Ascending aorta (tissue), 2 donors: ENCODE measurements at places on chromosomes 5 and 9.

DNA sequence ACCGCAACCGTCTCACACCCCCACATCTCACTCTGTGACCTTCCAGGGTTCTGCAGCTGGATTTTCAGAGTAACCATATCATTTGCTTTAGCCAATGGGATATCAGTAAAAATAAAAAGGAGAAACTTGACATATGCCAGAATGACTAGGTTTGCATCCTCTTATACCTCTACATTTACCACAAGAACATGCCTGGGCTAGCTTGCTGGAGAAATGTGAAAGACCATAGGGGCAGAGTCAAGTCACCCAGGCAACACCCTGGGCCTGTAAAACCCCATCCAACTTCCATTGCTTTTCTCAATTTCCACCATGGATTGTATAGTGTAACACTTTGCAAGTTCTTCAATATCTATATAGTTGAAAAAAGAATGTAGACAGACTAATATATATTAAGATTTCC, 731.1 kb downstream of the PTPRD start:
- DNase-seq, result no peak

DNA sequence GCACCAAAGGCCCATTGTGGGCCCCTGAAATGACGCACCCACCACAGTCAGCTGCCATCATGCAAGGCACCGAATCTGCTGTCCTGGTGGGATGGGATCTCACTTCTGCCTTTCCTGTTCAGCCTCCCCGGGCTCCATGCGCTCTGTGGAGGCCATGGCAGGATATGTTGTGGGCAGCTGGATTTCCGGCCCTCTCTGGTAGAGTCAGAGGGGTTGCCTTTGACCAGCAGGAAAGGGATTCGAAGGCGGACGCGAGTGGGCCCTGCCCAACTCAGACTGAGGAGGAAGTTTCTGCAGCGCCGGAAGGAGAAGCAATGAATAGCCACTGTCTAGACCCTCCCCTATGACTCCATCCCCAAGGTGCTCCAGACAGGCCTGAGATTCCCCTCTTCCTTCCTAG, 35.5 kb downstream of the GADD45G start:
- DNase-seq, result no peak

DNA sequence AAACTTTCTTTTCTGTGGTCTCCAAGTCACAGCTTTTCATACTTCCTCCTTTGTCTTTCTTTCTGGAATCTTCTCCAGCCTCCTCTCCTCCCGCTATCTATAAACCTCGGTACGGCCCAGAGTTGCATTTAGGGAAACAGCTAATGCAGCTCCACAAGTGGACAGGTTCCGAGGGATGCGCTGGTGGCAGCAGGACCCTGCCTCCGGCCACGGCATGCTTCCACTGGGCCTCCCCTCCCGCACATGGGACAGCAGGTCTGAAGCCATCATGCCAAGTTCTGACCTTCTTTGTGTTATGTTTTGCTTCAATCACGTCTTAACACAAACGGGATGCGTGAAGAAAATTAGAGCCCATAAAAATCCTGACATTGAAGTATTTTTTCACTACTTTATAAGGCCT, 136.9 kb downstream of the IRX2 start:
- no peak for DNase-seq

- DNase-seq, result no peak
Measured at GRCh38 chr5:168030912-168031311, 260.5 kb upstream of the WWC1 start.

DNA sequence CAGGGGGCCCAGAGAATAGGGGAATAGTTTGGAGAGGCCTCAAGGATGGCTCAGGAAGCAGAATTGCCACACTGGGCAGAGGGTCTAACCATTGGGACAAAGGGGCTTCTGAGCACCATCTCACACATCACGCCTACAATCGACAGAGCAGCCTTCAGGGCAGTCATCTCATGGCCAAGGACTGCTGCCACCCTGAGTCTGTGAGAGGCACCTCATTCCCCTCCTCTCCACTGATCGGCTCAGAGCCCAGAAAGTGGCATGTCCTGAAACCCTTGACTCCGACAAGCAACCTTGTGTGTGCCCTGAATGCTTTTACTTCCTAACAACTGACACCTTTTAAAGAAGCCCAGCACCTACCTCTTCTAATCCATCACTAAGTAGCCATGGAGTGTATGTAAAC, 128.9 kb upstream of the PTPN3 start:
- no peak for DNase-seq

GRCh38 chr5:15338546-15338945, 161.4 kb upstream of the FBXL7 start:
- DNase-seq, result no peak

- no peak for DNase-seq
Measured at GRCh38 chr5:11050596-11051304, 289.7 kb upstream of the DAP start.

DNA sequence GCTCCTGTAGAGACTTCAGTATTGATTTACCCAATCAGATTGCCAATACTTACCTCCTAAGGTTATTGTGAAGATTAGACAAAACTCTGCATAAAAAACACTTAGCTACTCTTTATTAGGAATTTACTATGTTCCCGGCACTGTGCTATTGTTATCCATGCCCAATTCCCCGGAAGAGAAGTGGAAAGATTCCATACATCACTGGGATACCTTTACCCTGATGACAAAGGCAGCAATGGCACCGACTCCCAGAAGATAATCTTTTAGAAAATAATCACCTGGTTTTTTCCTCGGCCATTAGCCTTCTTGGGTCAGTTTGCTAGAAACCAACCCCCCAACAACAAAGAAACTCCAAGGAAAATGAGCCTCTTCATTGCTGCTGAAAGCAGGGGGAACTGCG, 226.0 kb downstream of the SNX18 start:
- no peak for DNase-seq

DNA sequence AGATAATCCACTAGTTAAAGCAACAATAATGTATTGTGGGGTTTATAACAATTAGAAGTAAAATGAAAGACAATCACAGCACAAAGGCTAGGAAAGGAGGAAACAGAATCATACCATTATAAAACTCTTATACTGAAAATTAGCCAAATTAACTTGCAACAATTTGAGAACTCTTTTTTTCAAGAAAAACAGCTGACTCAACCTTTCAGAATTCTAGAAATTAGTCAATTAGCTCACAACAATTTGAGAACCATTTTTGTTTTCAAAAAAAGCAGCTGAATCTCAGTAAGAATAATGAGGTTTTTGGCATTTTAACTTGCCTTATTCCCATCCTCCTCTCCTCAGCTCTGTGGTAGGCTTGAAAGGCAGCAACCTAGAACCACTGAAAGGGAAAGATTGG, 269.9 kb downstream of the NPR3 start:
- no peak for DNase-seq

GRCh38 chr5:150143350-150144245, 12.0 kb downstream of the PDGFRB start:
- DNase-seq, result peak; percentile 71

DNA sequence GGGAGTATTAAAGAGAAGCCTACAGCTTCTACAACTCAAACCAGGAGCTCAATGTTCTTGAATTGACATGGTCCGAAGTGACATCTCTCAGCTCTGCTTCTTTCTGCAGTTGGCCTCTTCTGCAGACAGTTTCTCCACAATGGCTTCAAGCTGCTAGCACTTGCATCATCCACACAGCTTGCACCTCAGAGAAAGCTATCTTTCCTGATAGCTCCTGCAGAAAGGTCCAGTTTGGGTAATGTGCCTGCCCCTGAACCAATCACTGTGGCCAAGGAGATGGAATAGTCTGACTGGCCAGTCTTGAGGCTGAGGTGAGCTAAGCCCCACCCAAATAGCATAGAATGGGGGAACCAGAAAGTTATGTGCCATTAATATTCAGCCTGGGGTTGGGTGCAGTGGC, 95.8 kb upstream of the ABCA1 start:
- DNase-seq, result no peak

- peak; percentile 81 for DNase-seq
Measured at GRCh38 chr9:130444565-130445221, at the start of gene ASS1. TSS of gene ASS1 (plus strand) at chr9:130444961. CDS start at chr9:130452229, 7,268 bp downstream.

DNA sequence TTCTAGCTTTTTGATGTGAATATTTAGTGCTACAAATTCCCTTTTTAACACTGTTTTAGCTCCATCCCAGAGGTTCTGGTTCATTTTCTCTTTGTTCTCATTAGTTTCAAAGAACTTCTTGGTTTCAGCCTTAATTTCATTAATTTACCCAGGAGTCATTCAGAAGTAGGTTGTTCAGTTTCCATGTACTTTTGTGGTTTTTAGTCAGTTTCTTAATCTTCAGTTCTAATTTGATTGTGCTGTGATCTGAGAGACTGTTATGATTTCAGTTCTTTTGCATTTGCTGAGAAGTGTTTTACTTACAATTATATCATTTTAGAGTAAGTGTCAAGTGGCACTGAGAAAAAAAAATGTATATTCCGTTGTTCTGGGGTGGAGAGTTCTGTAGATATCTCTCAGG, 240.1 kb upstream of the RASA1 start:
- DNase-seq, result no peak

DNA sequence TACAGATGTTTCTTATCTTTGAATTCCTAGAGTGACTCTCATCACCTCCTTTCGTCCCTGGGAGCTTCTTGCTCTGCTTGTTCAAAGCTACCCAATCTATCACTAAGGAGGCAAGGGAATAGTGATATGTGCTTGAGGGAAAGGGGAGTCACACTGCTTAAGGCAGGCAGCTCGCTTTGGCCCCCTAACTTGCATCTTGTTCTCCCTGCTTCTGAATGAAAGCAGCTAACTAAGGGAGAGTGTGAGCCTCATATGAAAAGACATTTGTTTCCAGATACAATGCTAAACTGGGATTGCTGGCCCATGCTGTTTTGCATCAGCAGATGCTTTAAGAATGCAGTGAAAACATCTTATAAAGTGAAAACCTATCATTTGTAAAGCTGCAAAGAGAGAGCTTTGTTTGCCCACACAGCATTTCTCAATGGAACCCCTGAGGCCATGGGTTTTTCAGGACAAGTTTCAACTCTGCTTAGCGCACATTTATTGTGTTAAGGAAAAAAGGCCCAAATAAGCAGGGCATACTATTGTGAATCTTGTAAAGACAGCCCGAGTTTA, 367.9 kb upstream of the ADAMTSL1 start:
- no peak for DNase-seq

- DNase-seq, result no peak
Measured at GRCh38 chr5:161410640-161411039, 135.9 kb downstream of the GABRB2 start.

- DNase-seq, result no peak
Measured at GRCh38 chr9:94664801-94665200, 25.5 kb upstream of the FBP1 start.

DNA sequence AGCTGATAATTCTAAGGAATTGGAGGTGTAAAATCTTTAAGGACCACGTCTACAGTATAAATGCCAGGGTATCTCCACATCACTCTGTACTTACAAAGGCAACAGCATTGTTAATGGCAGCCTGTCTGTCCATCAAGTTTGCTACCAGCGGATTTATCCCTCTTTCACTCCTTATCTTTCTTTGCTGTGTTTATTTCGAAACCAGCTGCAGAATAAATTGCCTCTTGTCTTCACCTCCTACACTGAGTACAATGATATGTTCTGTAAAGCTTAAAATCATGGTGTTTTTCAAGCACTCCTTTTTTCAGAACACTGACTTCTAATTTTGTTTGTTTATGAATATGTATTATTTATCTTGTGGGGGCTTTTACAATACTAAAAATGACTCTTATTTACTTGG, 1088.1 kb downstream of the NR2F1-AS1 start:
- no peak for DNase-seq

GRCh38 chr5:67090593-67090992, 106.0 kb downstream of the CD180 start:
- DNase-seq, result no peak

- no peak for DNase-seq
Measured at GRCh38 chr5:112250551-112250950, 168.5 kb downstream of the EPB41L4A start.

GRCh38 chr5:16809395-16810207, 126.5 kb downstream of the MYO10 start:
- DNase-seq, result no peak

- DNase-seq, result no peak
Measured at GRCh38 chr5:33629999-33630398, 189.2 kb downstream of the TARS1 start.

GRCh38 chr9:136721339-136722092, 9.1 kb downstream of the DIPK1B start:
- DNase-seq, result no peak

GRCh38 chr9:37374892-37375291, 47.6 kb upstream of the GRHPR start:
- DNase-seq, result no peak

GRCh38 chr9:112780450-112781036, 30.0 kb downstream of the SNX30 start:
- no peak for DNase-seq

DNA sequence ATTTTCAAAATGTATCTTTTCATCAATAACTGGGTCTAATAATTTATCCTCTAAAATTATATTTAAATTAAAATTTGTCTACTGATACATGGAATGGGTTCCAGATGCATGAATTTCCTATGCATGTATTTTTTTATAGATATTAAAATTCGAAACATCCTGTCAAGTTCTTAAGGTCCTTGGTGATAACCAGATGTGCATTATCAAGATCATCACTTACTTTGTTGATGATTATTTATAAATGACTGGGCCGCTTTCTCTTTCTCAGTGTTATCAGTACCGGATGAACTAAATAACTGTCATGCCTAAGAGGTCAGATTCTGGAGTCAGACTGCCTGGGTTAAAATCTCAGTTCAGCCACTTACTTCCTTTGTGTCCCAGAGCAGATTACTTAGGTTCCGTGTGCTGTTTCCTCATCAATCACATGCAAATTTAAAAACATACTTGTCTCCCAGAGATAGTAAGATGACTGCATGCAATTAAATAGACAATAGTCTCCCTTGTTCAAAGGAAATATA, 124.3 kb downstream of the TEX10 start:
- DNase-seq, result no peak

- no peak for DNase-seq
Measured at GRCh38 chr9:27059412-27059811, 49.6 kb upstream of the TEK start.

DNA sequence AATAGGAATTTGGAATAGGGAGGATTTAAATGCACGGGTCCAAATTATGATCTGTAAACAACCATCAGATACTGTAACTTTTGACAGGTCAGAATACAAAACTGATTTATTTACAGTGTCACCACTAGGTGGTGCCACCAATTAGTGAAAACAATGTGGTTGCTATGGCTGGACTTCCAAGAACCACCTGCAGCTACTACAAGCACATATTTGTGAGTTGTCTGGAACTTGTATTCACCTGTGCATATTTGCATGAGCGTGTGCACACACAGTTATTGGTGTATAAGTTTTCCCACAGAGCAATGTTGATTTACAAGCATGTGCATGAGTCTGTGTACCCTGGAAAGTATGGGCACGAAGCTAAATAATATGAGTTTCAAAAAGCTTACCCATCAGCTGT, 3.0 kb upstream of the HRCT1 start:
- no peak for DNase-seq
